AG08395 (cell line): ENCODE measurements at places on chromosomes 7 and 10.

- DNase-seq: no peak
Observed at GRCh38 chr10:34479520-34480179, 335.4 kb downstream of the PARD3 start.

DNA sequence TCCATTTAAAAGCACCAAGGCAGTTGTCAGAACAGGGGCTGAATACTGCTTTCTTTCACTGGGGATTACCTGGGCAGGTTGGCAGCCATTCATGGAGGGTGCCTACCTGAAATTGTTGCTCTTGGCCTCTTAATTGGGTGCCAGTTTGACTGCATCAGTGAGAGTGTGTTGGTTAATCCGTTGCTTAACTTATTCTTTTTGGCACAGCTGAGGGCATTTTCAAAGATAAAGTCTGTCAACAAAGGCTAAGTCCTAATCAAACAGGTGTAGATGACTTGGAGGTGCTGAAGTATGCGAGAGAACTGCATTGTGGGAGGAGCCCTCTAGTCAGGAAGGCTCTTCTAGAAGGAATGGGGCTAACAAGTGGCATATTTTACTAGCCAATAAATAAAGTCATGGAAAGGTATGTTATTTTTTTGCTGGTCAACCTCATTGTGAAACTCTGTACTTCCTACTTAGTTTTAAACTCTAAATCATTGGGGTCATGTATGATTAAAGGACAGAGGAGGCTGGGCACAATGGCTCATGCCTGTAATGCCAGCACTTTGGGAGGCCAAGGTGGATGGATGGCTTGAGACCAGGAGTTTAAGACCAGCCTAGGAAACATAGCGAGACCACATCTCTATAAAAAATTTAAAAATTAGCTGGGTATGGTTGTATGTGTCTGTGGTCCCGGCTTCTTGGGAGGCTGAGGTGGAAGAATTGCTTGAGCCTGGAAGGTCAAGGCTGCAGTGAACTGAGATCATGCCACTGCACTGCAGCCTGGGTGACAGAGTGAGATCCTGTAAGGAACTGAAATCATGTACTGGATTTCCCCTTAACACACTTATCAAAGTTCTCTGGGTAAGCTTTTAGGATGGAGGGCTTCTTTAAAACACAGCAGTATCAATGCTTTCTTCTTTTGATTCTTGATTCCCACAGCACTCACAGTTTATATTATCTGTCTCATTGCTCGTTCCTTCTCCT, 134.1 kb downstream of the LRMDA start:
- DNase-seq: no peak

GRCh38 chr7:105035349-105035748, 21.3 kb downstream of the KMT2E start:
- no peak for DNase-seq

- no peak for DNase-seq
Observed at GRCh38 chr10:77138541-77138940, 499.1 kb downstream of the KCNMA1 start.

DNA sequence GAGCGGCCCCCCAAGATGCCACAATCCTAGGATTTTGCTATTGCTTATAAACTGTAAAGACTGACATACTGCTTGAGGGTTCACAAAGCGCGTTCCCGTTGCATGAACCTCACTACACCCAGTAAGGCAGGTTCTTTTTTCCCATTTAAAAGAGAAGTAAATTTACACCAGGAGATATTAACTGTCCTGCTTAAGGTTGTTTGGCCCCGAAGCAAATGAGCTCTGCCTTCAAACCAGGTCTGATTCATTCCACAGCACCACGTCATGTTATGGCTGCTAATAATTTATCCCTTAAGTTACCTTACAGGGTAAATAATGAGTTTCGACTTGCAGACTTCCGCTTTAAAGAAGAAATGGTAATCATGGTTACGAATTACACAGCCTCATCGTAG, 559 bp upstream of the FKBP14 start:
- DNase-seq: no peak
